ENCODE measurements at places on chromosomes 2 and 18.

- DNase-seq = no peak
Observed at GRCh38 chr2:12316476-12316875, 400.3 kb upstream of the TRIB2 start.

DNA sequence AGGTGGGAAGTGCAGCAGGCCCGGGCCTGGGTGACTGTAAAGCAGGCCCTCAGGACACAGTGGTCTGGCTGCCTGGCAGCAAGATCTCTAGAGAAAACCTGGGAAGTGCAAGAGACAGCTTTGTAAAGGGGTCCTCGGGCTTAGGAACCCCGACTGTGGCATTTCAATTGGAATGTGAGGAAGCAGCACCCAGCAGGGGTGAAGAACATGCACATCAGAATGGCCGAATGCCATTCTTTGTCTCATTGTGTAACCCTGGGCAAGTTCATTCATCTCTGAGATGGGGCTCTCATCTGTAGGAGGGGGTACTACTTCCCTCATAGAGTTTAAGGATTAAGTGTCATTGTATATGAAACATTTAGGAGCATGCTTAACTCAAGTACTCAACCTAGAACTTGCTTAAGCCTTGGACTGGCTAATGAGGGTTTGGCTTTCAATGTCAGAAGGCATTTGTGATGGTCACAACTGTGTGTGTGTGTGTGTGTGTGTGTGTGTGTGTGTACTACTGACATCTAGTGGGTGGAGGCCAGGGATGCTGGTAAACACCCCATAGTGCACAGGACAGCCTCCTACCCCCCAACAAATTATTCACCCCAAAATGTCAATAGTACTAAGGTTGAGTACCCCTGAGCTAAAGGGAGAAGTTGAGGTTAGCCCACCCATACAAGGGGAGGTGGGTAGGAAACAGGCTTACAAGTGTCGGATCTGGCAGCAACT lies 29.3 kb downstream of the MEX3C start:
- DNase-seq = no peak

DNA sequence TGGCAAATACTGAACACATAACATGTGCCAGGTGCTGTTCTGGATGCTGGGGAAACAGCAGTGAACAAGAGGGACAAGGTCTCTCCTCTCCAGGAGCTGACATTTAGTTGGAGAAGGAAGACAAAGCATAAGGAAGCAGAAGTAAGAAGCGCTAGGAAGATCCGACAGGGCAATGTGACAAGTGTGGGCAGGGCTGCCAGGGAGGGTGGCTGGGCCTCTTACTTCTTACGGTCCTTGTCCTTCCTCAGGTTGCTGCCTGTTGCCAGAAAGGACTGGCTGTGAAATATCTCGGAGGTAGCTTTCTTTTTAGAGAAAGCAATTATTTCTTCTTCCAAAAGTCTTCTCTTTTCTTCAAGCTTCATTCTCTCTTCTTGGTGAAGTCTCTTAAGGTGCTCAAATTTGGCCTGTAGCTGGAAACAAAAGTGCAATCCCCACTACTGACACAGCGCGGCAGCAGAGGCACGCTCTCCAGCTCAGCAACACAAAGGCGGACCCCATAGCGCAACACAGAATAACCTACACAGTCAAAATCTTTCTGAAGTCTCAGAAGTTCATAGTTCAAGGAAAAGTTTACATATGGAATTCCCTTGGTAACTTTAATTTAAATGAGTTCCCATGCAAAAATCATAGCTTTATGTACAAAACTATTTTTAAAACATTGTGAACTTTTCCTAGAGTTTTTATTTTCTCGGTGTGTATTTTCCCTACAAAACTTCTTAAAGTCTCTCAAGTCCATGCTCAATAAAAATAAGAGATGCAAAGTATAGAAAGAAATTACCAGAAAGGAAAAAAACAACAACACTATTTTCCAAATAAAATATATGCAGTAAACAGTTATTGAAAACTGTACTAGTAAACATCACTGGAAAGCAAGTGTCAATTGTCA lies 67.7 kb downstream of the SEPTIN10 start:
- peak; percentile 27 for DNase-seq

GRCh38 chr2:149561309-149561926 lies 26.2 kb downstream of the MMADHC start:
- DNase-seq = no peak

DNA sequence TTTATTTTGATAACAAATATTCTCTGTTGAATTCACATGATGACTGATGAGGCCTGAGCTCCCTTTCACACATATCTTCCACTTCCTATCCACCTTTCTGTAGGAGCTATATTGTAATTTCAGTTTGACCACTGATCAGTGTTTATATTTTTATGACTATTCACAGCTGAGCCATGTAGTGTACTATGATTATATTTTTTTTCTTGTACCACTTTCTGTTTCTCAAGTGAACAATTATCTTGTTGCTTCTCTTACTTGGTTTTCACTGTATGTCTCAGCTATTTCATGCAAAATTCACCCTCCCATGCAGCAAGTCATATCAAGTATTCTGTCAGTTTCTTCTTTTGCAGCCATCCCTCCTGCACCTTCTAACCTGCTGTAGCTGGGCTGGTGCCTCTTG lies 78.4 kb downstream of the TMEM247 start:
- no peak for DNase-seq

DNA sequence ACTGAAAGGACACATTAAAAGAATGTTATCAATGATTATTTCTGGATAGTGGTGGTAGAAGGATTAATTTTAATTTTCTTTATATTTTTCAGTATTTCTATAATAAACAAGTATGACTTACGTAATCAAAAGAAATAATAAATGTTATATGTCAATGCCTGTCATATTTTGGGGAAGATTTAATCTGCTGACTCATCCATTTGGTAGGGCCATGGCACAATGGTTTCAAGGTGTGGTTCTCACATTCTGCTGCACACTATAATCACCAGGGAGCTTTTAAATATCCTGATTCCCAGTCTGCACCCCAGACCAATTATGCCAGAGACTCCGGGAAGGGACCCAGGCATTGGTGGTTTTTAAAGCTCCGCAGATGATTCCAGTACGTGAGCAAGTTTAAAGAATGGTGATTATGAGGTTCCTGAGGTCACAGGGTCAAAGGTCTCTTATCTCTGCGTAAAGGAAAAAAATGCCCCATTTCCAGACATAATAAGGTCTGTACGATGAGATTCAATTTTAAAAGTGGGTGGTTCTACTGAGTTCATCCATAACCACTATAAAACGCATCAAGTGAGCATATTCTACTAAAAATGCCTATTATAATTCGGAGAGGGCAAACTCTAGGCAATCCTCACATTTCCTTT lies 27.2 kb downstream of the WIPF1 start:
- no peak for DNase-seq

DNA sequence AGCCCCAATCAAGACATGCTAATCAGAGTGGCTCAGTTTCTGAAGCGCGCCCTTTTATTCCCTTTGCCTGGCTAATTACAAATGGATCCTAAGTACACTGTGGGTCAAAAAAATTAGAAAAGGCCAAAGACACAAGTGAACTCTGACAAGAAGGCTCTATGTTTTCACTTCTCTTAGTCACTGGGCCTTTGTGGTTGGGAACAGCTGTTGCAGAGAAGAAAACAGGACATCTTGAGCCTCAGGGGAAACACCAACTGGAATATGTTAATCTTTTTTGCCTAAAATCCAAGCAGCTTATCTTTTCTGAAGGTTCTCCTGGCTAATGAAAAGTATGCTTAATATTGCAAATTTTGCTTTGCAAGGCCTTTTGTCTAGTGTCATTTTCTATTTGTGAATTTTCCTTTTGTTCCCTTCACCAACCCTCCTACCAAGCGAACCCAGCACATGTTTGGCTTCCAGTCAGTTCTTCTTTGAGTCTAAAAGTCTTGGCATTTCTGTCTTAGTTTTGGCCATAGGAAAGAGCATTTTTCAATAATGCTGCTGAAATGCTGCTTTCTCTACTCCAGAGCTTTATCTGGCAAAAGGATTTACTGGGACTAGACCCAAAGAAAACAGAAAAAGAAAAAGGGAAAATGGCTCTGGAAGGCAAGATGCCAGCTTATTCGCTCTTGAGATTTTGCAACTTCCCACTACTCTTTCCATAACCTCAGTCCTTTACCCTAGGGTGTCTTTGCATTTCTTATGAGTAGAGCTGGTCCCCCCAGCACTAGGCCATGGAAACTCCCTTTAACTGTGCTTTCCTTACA lies 440.2 kb upstream of the ST6GAL2 start:
- DNase-seq = no peak

GRCh38 chr2:146893500-146894041 lies 951.3 kb upstream of the ACVR2A start:
- no peak for DNase-seq

DNA sequence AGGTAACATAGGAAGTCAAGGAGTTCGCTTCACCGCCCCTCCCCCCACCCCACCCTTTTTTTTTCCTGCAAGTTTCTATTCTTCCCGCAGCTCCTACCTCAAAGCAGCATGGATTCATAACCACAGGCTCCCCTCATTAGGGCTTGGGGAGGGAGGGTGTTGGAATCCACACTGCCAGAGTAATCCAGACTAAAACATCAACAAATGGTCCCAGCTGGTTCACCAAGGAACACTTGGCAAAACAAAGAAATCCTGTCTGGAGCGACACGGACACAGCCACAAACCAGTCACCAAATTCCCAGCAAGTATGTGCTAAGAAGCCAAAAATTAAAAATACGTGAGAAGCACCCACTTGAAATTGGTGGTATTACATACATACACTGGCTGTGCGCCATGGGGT lies 106.9 kb upstream of the PPP1CB start:
- no peak for DNase-seq

DNA sequence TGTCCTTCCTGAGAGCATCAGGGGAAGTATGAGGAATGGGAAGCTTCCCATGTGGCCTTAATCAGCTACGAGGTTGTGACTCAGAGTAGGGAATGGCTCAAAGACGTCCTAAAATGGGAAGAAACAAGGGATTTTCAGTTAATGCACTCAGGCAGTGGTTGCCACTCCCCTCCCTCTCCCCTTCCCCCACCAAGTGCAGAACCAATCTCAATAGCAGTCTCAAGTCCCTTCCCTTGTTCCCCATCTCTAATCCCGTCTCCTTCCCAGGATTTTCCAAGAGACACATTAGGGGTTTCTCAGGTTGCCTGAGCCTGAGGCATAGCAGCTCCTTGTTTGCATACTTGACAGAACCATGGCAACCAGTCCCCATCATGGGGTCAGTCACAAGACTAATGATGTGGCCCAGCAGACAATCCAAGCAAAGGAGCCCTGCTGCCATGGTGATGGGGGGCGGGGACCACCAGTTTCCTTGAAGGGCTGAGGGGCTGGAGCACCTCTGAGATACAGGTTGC lies 18.2 kb upstream of the RESP18 start:
- DNase-seq = no peak

- no peak for DNase-seq
Observed at GRCh38 chr2:237473878-237474441, 13.1 kb upstream of the MLPH start.

- no peak for DNase-seq
Observed at GRCh38 chr2:209578394-209579001, 154.7 kb downstream of the MAP2 start.

DNA sequence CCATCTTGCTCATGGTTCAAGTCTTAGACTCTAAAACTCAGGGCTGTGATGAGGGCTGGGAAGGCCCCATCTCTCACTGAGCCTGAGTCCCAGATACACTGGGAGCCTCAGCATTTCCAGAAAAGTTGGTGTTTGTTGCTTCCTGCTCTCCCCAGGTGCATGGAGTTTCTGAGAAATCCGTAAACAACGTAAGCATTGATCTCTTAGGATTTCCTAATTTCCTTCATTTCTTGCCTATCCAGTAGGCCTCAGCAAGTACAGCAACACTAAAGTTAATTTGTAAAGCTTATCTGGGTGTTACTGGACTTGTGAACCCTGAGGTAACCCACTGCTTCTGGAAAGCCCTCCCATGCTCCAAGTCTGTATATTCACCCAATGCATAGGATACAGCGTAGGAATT lies 199.4 kb upstream of the SIX3 start:
- DNase-seq = no peak

DNA sequence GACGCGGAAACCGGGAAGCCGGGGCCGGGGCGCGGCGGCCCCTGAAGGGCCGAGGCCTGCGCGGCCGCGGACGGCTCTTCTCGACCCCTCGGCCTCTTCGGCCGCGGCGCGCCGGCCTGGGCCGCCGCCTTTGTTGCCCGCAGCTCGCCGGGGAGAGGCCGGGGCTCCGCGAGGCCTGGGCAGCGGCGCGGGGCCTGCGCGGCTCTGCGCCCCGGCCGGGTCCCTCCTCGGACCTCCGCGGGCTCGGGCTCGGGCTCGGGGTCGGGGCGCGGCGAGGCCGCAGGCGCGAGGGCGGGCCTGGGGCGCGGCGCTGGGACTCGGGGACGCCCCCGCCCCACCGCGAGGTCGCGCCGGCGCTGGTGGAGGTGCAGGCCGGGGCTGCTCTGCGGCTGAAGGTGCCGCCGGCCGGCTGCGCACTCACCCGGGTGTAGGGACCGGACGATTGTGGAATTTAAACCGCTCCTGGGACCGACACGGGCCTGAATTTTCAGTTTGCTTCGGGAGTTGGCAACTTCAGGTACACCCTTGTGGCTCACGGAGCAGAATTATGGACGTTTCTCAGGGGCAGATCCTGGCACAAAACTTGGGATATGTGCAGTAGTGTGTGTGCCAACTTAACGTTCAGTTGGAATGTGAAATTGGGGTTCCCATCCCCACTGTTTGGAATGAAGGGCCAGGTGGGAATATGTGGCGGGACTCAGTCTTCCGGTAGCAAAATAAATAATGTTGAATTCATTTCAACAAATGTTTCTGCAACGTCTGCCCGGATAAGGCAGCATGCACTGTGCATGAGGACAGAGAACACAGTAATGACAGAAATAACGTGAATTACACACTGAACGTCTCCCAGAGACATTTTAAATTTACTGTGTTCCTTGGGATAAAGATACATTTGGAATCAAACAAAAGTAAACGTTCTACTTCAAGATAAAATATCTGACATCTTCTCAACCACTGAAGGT lies 787 bp downstream of the SOCS6 start:
- no peak for DNase-seq

DNA sequence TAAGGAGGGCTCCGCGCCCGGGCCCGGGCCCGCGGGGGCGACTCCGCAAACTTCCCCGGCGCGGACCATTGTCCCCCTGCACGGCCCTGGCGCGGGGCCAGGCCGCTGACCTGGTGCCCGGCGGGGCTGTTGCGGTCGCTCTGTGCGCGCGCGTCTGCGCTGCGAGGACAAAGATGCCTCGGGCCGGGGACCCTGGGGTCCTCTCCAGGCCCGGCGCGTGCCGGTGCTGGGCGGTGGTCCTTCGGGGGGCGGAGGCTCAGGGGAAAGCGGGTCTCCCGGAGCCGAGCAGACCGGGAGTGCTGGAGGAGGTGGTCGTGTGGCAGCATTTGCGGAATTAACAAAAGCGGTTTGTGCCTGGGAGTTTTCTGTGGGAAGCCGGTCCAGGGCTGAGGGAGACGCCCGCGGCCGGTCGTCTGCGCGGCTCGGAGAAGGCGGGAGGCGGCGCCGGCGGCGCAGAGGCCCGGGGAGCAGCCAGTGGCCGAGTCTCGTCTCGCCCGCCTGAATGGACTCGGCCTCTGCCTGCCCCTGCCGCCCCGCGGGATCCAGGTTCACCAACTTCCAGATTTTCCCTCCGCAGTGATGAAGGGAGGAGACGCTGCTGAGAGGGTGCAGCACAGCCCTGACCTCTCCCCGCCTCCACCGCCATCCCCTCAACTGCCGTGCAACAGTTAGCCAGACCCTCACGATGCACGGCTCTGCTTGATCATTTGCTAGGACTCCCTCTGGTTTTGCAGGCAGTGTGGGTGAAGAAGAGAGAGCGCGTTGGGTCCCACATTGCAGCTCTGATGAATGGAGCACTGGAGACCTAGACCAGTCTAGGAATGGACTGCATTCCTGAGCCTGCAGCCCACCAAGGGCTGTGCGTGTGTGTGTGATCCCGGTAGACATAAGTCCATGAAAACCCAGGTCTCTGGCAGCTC lies 705 bp downstream of the EFR3B start:
- DNase-seq = no peak
